ENCODE measurements at places on chromosomes 7 and 10.

GRCh38 chr7:121525155-121525819, 129.2 kb upstream of the FAM3C start:
- no peak for DNase-seq

DNA sequence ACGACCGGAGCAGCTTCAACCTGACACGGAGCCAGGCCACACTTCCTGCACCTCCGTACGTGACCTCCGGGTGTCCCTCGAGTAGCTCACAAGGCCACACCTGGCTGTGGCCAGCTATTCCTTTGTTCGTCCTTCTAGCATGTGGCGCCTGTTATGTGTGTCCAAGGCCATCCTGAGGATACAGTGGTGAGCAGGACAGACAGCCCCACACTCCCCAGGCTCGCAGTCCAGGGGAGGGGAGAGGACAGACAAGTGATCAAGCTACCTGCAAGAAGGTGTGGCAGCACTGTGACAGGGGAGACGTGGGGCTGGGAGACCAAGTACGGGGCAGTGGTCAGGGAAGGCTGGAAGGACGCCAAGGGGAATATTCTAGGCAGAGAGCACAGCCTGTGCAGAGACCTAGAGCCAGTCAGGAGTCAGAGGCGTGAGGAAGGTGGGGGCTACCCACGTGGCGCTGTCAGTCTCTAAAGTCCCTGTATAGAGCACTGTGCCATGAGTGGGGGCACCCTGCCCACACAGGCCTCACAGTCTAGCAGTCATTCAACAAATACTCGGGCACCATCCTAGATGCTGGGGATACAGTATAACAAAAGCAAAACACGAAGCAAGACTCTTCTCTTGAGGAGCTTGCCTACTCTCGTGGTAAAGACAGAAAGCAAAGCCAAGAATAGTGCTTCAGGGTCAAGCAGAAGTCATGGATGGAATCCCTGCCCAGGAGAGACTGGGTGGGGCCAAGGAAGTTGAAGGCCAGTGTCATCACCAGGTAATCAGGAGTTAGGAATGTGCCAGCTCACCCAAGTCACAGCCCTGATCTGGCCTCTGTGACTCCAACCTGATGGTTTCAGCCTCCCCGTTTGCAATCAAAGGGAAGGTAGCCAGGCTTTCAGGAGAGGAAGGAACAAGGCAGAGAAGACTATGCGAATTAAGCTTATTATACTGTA, 58.6 kb downstream of the PROSER2 start:
- DNase-seq = no peak

GRCh38 chr10:114998993-114999392, 61.0 kb downstream of the TRUB1 start:
- DNase-seq = no peak

- DNase-seq = no peak
Observed at GRCh38 chr10:97078938-97079445, 106.8 kb downstream of the SLIT1 start.

DNA sequence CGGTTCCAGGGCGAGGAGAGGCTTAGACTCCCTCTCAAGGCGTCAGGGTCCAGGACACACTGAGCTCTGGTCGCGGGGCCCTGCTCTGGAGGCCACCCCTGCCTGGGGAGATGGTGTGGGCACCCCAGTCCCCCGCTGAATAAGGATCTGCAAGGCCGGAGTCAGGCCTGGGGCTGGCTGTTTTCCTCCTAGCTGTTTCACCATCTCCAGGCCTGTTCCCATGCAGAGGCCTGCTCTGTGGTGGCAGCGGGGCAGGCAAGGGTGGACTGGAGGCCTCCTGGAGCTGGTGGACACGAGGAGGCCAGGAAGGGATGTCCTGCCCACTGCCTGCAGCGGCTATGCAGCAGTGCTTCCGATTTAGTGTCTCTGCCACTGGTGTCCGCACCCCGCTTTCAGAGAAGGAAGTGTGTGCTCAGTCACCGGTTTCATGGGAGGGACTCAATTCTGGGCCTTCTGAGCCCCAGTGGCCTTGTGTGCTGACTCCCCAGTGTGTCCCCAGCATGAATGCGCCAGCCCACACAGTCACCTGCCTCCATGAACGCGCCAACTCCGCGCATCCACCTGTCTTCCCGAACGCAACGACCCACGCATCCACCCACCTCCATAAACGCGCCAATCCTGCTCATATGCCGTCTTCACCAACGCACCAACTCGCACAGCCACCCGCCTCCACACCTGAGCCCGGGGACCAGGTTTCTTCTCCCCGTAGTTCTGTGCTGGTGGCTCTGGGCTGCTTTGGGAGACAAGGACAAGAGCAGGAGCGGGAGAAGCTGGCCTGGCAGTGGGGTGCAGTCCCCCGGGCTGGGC, 14.5 kb upstream of the GPR146 start:
- DNase-seq = no peak

- no peak for DNase-seq
Observed at GRCh38 chr10:79397575-79398303, 47.7 kb downstream of the ZCCHC24 start.

- DNase-seq = no peak
Observed at GRCh38 chr7:146892151-146892550, 775.5 kb downstream of the CNTNAP2 start.

DNA sequence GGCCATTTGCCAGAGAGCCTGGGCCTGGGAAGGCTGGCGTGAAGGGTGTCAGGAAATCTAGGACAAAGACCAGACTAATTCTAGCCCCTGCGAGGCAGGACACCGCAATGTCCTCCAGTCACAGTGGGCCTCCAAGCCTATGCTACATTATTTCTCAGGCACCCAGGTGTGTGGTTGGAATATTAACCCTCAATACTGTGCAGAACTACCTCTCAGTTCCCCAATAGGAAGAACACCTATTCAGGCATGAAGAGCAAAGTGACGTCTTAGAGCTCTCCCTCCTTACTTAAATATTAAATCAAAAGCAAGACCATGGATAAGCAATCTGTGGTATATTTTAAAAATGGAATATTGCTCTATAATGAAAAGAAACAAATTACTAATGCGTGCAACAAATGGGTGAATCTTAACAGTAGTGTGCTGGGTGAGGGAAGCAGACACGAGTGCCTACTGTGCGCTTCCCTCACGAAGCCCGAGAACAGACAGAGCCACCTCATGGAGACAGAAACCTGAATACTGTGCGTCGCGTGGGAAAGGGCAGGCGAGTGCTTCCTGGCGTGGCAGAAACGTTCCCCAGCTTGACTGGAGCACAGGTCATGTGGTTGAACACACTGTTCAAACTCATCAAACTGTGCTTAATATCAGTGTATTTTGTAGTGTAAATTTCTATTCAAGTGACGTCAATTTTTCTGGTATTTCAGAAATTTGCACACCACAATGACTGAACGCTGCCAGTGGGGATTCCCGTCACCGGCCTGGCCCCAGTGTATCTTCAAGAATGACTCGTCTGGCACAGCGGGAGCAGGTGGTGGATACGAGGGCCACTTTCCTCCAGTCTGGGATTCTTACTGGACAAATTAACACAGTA, 15.5 kb upstream of the PTPRN2 start:
- no peak for DNase-seq

- DNase-seq = no peak
Observed at GRCh38 chr10:99394761-99395386, 35.5 kb downstream of the GOT1 start.

DNA sequence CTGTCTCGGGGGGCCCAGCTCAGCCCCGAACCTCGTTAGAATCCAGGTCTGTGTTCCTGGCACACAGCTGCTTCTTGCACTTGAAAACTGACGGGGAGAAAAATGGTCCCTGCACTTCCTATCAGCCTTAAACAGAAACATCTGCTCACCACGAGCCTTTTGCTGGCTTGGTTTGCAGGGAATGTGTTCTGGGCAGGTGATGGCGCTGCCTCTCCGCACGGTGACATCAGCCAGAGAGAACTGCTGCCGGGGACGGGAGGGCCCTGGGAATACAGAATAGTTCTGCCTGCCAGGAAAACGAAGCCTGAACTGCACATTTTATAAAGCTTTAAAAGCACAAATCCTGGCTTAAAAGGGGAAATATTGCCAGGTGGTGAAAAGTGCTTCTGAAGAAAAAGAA, 622.5 kb downstream of the TYW1 start:
- DNase-seq = no peak

DNA sequence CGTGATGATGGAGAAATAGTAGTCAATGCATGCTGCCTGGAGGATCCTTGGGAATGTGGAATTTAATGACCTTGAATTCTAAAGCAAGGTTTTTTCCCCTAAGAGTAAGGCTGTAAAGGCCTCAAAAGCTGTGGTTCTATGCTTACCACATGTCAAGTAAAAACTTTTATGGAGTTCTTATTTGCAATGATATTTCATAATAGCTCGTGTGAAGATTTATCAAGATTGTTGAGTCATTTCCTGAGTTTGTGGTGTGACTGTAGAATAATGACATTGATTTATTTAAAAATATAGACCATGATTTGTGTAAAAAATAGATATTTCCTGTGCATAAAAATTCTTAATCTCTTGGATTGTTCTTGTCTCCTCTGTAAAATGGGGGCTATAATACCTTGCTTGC, 67.5 kb upstream of the SORCS1 start:
- no peak for DNase-seq

DNA sequence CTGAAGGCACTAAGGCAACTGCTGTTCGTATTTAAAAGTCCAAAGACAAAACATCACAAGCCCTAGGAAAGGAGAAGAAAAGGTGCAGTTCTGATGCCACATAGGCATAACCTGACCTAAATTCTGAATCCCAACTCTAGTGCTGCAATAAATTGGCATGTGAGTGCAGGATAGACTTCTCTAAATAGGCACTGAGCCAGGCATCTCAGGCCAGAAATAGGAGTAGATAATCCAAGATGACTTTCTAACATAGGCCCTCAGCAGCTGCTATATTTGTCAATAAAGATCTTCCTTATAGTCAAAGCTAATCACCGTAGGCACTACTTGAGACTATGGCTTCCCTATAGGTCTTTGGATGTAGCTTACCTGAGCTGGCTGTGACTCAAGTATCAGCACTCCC, 1163.8 kb downstream of the SORCS1 start:
- DNase-seq = no peak

GRCh38 chr10:35299016-35299415, 37.3 kb upstream of the CCNY start:
- DNase-seq = no peak

GRCh38 chr10:80894311-80894791, 356.6 kb downstream of the SH2D4B start:
- no peak for DNase-seq

- DNase-seq = no peak
Observed at GRCh38 chr10:120883071-120883470, 31.9 kb downstream of the WDR11 start.

- no peak for DNase-seq
Observed at GRCh38 chr10:26314265-26315013, 97.9 kb downstream of the GAD2 start.

GRCh38 chr10:60312818-60313588, 76.7 kb downstream of the ANK3 start:
- DNase-seq = no peak

- no peak for DNase-seq
Observed at GRCh38 chr7:74449809-74450397, 3.8 kb upstream of the GTF2IRD1 start.

- DNase-seq = no peak
Observed at GRCh38 chr10:21520949-21521348, 4.5 kb downstream of the SKIDA1 start.

GRCh38 chr7:18895456-18895855, 222.0 kb downstream of the TWIST1 start:
- no peak for DNase-seq

DNA sequence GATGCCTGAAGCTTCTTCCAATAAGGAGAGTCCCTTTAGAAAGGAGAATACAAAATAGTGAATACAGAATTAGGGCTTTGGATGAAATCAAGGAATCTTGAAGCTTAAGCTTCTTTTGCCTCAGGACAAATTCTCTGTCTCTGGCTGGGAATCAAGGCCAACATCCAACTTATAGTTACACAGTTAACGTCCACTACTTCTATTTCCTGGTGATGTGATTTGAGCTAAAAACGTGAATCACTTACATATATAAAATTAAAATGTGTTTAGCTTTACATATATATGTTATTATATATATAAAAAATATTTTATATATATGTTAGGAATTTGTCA, 11.4 kb upstream of the INPP5F start:
- DNase-seq = no peak

- DNase-seq = no peak
Observed at GRCh38 chr7:90250601-90251303, 5.8 kb downstream of the CFAP69 start.

- peak; percentile 67 for DNase-seq
Observed at GRCh38 chr10:43396928-43397624, 11.9 kb downstream of the HNRNPF start.

DNA sequence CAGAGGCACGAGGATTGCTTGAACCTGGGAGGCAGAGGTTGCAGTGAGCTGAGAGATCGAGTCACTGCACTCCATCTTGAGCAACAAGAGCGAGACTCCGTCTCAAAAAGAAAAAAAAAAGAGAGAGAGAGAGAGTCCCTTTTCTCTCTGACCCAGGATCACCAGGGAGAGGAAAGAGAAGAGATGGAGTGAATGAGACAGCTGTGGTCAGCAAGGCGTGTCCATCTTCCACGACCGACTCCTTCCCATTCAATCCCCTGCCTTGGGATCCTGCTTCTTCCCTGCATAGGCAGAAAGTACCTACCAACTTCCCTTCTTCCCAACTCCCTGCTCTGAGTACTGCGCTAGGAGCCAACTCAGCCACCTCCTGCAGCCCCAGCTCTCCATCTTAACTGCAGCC, 5.2 kb upstream of the ZAN start:
- no peak for DNase-seq

- no peak for DNase-seq
Observed at GRCh38 chr7:81331061-81332018, 412.5 kb upstream of the SEMA3C start.

GRCh38 chr7:45157286-45157652, 322 bp upstream of the RAMP3 start:
- DNase-seq = no peak

- no peak for DNase-seq
Observed at GRCh38 chr10:99535764-99536337, 3.1 kb downstream of the NKX2-3 start.

DNA sequence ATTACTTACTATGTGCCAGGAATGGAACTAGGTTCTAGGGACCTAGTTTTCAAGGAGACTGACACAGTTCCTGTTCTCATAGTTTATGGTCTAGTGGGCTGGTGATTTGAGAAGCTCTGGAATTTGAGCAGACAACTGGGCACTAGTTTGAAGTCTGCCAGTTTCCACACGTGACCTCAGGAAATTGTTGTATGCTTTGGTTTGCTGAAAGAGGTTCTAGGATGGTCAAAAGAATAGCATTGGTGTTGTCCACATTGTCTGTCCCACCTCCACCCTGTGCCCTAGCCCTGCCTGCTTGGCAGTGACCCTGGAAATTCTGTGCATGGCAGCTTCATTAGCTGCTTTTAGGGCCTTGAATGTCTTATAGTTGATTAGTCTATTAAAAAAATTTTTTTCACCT, 28.7 kb downstream of the GBF1 start:
- DNase-seq = no peak

GRCh38 chr7:24971333-24972165, 8.4 kb downstream of the OSBPL3 start:
- no peak for DNase-seq

GRCh38 chr10:97836446-97836845, 13.2 kb upstream of the GOLGA7B start:
- DNase-seq = no peak

GRCh38 chr7:21923658-21924057, 22.0 kb downstream of the CDCA7L start:
- no peak for DNase-seq

GRCh38 chr10:117587036-117587435, 44.5 kb downstream of the EMX2 start:
- no peak for DNase-seq

GRCh38 chr10:58691528-58691927, 178.9 kb downstream of the BICC1 start:
- DNase-seq = no peak

- no peak for DNase-seq
Observed at GRCh38 chr7:105010504-105011130, 3.4 kb upstream of the KMT2E start.

GRCh38 chr10:100101192-100102076, 19.8 kb upstream of the CPN1 start:
- DNase-seq = no peak
